ENCODE measurements at places on chromosomes 2 and 18. TPM values are rescaled to one million over a fixed set of nuclear protein-coding genes. Genes with fewer than 3 reads are reported as not detected.

The HOXD8 gene
- total RNA-seq: 9.7 TPM

The DDX1 gene
- total RNA-seq: 18.3 TPM

The MC2R gene
- total RNA-seq: not detected

The TMEM178A gene
- 6.8 TPM for total RNA-seq

The ZBTB7C gene
- 56.1 TPM for total RNA-seq

The LYPD1 gene
- 3.6 TPM for total RNA-seq

The SLC4A5 gene
- 5.4 TPM for total RNA-seq

The FAM228A gene
- total RNA-seq: not detected

The GPR55 gene
- total RNA-seq: 16.1 TPM

The ICA1L gene
- 39.4 TPM for total RNA-seq

All from transverse colon (tissue), 4 donors.